ENCODE measurements at places on chromosomes 2 and 18.

DNA sequence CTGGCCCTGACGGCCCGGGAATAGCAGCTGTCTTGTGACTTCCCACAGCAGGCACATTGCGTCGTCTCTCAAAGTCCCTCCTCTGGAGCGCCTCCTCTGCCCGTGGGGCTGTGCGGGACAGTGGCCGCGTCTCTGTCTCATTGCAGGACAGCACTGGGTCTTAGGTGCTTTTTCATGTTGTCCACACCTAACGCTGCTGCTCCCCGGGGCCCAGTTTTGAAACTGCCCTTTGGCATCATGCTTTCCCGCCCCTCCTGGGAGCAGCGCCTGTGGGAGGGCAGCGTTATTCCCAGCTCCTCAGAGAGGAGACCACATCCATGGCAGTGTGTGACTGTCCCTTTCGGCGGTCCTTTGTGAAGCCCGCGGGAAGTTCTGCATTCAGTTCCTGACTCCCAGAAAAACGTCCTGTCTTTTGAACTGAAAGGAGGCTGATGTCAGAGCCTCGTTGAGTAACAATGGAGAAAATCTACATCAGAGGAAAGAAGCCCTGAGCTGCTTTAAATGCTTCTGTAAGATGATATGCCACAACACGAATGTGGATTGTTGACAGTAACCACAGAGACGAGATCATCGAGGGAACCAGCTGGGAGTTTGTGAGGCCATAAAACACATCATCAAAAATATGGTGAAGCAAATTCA, 226.0 kb downstream of the FAM210A start:
- DNase-seq, result peak; percentile 54

GRCh38 chr18:57621246-57621604, 411 bp downstream of the NARS1 start:
- DNase-seq, result no peak

DNA sequence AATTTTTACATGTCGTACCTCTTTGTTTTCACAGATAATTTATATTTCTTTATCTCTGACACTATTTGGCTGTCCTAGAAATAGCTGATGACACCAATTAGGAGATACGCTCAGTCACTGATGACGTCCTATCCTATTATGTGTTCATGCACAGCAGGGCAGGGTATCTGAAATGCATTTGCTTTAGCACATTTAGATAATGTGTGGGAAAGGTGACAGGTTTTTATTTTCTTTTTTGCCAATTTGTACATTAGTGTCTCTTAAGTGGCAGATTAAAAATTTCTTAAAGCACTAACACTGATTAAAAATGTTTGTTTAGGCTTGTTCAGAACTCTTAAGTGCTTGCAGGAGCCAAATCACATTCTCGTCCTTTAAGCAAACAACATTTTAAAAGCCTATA, 39.7 kb downstream of the CDC42EP3 start:
- no peak for DNase-seq

DNA sequence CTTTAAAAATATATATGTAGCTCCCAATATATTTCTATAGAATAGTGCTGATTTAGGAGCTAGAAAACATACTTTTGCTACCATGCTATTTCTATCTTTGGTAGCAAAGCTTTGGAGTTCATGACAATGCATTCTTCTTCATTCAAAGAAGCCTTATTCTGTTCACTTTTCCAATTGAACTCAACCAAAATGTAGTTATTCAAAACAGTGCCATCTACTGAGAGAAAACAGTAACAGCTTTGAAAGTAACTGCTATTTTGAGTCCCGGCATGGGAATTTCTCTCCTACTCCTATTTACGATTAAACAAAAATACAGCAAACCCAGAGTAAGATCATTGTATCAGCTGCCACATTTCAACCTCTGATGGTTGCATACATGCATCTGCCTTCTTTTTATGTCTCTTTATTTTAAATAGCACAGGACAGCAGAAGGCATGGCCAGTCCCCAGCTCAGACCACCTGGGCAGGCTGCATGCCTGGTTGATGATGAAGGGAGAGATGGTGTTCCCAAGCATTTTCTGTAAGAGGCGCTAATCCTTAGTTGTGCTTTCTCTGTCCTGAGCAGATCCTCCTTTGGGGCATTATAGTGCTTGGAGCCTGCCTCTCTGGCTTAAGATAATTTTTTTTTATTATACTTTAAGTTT, 69.7 kb upstream of the SULT1C3 start:
- DNase-seq, result peak; percentile 42

- no peak for DNase-seq
Observed at GRCh38 chr2:217947383-217948350, 55.1 kb downstream of the TNS1 start.

DNA sequence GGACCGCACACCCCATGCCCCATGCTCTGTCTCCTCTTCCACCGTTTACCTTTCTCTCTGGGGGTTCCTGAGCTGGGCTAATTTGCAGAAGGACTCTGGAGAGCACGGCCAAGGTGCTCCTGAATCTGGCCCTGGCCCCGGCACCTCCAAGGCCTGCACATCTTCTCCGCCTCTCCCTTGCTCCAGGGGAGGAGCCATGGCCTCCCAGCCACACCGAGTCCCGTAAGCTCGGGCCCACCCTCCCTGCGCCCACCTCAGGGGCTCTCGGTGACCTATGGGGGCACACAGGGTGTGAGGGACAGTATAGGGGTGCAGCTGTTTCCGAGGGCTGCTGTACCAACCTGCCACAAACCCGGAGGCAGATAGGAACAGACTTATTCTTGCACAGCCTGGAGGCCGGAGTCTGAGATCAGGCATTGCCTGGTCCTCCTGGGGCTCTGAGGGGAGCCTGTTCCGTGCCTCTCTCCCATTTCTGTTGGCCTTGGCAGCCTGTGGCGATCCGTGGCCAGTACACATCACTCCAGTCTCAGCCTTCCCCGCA, 127.3 kb upstream of the GPC1 start:
- DNase-seq, result no peak

DNA sequence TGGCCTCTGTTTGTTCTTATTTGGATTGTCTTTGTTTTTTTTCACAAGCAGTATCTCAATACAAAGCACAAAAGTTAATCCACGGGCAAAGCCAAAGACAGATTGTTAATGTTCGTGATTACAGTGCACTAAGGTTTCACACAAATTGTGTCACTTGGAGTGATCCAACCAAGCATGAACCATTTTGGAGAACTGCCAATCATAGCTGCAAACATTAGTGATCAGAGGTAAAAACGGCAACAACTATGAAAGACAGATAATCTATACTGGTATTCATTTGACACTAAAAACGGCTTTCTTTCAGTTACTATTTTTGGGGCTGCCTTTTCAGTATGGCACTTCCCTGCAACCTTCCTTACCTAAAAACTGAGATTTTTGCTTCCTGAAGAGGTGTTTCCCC, 213.1 kb upstream of the GULP1 start:
- no peak for DNase-seq

- DNase-seq, result peak; percentile 63
Observed at GRCh38 chr2:143284087-143284675, 155.0 kb downstream of the ARHGAP15 start.

DNA sequence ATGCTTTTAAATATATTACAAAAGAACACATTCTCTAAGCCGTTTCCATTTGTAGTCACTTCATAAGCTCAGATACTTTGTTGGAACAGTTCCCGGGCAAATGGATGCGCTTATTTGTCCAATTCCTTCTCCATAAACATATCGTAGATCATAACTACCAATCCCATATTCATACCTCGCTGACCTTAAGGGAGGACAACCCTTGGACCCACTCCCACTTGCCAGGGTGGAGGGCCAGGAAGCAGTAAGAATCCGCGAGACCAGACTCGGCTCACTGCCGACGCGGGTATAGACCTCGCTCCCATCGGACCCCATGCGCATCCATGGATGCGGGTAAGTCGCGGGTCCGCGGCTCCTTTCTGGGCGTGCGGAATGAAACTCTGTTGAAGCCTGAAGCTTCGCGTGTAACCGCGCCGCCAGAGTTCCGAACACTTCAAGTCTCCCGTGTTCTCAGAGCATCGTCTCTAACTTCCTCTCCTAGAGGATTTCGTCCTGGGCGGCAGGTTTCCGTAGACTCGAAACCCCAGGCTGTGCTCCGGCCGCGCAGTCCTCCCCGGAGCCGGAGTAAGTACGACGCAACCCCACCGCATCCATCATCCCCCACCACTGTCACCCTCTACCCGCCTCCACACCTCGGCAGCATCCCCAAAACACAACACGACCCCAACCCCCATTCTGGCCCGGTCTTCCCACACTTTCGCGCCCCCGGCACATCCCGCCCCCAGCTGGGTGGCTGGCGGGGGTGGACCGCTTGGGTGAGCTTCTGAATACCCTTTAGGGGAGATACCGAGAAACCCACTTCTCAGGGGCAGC, 1.1 kb downstream of the DSC3 start:
- peak; percentile 70 for DNase-seq

DNA sequence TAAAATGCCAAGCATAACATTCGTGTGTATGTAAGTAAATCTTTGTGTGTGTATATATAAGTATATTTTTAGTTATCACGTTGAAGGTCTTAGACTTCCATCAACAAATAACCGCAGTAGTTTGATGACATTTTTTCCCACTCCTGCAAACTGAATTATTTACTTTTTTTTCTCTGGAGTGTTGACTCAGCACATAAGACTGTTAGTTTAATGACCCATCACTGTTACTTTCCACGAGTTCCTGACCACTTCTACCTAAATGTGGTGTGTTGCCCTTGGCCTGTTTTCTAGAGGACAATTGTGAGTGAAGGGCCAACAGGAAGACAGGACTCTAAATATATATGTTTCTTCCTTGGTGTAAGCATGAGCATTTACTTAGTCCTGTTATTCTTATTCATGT, 71.3 kb upstream of the TXNDC2 start:
- DNase-seq, result peak; percentile 73

DNA sequence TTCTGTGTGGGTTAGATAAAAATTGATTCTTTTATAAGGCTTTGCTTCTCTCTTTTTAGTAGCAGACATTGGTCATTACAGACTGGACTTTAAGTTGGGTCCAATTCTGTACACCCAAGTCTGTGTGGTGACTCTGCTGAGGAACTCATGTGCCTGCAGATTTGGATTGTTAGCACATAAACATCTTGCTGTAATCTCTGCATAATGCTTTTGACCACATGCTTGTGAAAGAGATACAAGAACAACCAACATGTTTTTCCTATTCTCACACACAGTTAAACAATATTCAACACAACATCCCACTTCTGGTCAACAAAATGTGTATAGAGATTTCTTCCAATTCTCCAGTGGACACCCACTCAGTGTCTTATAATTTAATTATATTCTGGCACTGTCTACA, 270.1 kb downstream of the RDH14 start:
- DNase-seq, result no peak

DNA sequence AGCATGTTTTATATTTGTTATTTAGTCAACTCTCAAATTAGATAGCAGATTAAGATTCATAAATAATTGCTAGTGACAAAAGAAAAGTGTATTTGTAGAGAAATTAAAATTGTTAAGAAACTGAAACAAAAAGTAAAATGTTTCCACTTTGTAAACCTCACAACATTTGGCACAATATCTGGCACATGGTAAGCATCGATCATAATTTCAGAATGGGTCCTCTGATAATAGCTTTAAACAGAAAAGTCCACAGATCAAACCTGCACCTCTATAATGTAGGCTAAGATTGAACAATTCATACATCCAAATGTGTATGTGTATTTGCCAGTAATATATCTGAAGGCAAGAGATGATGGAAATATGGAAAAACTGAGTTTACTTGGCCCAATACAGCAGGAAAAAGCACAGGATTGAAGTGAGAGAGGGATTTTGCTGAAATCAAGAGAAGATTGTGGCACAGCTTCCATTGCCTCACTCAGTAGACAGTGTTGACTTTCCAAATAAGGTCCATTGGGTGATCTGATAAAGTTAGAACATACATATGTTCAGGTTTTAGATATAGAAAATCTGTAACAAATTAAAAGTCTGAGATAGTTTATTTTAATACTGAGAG, 39.4 kb downstream of the COBLL1 start:
- no peak for DNase-seq

GRCh38 chr18:32714571-32715148, 58.2 kb downstream of the KLHL14 start:
- DNase-seq, result peak; percentile 74

GRCh38 chr2:11411768-11412448, 54.1 kb downstream of the E2F6 start:
- DNase-seq, result peak; percentile 43

- no peak for DNase-seq
Observed at GRCh38 chr2:240225131-240225530, 84.7 kb upstream of the OTOS start.

DNA sequence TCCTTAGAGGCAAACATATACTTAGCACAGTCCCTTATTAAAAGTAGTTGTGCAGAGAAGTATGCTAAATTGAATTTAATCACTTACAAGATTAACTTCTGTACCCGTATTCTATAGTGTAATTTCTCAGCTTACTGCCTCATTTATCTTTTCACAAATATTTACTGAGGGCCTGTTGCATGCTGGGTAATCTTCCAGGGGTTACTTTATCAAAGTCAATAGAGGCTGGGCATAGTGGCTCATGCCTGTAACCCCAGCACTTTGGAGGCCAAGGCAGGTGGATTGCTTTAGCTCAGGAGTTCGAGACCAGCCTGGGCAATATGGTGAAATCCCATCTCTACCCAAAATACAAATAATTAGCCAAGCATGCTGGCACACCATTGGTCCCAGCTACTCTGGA, 111.7 kb upstream of the RAB27B start:
- no peak for DNase-seq

DNA sequence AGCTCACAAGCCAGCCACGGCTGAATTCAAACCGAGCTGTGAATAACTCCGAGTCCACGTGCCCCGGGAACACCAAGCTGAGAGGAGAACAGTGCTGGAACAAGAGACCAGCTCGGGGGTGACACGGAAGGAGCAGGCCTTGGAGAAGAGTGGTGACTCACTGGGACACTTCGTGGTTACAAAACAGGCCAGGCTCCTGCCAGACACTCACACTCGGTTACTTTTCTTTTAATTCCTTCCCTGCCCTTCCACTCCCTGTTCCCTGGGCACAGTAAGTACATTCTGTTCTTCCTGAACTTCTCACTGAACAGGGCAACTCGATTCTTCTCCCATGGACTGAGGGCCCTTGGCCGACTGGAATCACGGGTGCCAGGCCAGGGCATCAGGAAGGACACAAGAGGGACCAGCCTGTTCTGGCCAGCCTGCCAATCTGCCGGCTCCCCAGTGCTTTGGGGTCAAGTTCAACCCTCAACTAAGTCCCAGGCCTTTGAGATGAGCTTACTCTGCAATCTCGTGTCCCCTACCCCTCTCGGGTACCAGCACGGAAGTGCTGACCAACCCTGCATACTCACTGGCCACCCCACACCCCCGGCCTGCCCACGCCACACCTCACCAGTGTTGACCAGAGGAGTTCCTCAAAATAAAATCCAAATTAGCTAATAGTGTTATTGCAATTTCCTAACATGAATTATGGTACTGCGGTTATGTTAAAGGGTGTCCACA, 87.5 kb downstream of the TFCP2L1 start:
- DNase-seq, result peak; percentile 98

DNA sequence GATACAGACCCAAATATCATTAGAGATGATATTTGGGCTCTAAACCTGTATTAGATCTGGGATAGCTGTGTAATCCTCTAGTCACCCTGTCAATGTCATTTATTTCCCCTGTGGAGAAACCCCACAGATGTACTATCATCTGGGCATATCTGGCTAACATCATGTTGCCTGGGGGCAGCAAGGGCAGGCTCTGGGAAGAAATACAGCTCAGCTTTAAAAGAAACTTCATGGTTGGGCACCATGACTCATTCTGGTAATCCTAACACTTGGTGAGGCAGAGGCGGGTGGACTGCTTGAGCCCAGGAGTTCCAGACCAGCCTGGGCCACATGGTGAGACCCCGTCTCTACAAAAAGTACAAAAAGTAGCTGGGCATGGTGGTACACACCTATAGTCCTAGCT, 282.5 kb downstream of the SLC8A1 start:
- peak; percentile 8 for DNase-seq

Data from MCF 10A (cell line).